ENCODE measurements at places on chromosomes 2 and 18.

DNA sequence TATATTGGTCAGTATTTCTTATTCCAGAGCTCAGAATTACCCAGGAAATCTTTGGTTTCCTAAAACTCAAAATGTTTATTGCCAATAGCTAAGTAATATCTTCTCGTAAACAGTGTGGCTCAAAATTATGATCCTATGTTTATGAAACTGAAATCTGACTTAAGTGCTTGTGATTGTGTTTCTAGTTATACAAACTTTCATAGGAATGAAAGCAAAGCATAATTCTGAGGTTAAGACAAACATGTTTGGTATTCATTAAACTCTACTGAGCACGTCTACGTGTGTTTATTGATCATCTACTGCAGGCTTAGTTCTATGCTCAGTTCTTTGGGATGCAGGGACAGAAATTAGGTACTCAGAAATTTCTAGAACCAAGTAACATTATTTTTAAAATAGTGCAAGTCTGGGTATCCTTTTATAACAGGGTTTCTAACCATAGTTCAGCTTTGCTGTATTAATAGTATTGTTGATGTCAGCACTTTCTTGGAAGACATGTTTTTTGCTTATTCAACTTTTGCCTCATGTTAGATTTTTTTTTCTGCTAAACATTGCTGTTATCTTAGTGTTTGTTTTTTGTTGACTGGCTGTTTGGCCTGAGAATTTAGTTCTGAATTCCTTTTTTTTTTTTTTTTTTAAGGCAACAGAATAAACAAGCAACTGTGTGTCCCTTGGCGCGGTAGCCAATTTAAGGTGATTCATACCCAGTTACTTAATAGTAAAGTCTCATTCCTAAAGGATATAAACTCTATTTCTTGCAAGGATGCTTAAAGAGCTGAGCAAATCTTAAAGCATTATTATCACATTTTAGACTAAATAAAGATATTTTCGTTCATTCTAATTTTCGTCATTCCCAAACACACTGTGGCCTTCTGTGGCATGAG, 31.3 kb downstream of the PTPRM start:
- no peak for DNase-seq

- no peak for DNase-seq
These were observed 2.5 kb downstream of the AGFG1 start for GRCh38 chr2:227474410-227474809.

DNA sequence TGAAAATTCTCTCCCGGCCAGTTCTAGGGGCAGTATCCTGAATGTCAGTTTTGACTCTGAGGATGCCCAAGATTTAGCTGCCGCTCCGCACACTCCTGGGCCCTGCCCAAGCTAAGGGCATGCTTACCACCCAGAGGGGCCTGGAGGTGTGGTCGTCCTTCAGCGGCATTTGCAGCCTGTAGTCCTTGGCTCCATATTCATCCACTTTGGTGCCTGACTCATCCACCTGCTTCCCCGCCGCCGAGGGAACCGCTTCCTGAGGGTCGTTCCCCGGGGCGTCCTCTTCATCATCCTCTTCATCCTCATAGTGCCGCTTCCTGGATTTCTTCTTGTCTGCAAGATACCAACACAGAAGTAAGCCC, 577 bp downstream of the ERCC3 start:
- DNase-seq, result no peak

- no peak for DNase-seq
These were observed 57.4 kb downstream of the SPP2 start for GRCh38 chr2:234107861-234108260.

DNA sequence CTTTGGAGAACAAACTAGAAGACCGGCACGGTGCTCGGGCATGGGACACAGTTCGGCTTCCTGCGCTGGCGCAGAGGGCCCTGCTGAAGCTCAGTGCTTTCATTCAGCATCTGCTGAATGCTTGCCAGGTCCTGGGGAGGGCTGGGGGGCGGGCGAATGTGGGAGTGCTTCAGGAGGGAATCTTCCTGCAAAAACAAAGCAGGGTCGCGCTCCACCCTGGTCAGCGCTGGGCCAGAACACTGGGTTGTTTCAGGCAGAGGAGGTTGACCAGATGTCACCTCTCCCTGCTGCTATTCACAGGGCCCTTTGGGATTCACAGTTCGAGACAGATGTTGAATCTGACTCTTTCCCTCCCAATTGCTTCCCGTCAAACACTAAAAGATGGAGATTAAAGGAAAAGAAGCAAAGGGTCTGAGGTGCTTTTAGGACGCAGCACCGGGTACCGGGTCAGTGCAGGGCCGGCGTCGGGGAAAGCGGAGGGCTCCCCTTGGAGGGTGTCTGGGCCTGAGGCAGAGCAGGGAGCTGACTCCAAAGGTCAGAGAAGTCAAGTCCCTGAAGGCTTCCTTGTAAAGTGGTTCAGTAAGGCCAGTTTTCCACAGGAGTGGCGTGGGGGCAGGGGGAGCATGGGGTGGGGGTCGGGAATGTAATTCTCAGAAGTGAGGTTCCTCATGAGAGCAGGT, 82.1 kb upstream of the PXDN start:
- DNase-seq, result no peak

DNA sequence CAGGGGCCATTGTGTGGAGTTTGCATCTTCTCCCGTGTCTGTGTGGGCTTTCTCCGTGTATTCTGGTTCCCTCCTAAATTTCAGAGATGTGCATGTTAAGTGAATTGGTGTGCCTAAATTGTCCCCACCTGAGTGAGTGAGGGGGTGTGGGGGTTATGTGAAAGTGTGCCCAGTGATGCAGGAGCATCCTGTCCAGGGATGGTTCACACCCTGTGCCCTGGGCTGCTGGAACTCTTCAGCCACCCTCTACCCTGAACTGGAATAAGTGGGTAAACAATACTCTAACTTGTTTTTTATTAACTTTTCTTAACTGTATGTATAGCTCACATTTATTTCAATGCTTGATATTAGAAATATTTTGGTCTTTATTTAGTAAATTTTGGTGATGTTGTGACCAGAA, 56.0 kb downstream of the UBE2E3 start:
- no peak for DNase-seq

DNA sequence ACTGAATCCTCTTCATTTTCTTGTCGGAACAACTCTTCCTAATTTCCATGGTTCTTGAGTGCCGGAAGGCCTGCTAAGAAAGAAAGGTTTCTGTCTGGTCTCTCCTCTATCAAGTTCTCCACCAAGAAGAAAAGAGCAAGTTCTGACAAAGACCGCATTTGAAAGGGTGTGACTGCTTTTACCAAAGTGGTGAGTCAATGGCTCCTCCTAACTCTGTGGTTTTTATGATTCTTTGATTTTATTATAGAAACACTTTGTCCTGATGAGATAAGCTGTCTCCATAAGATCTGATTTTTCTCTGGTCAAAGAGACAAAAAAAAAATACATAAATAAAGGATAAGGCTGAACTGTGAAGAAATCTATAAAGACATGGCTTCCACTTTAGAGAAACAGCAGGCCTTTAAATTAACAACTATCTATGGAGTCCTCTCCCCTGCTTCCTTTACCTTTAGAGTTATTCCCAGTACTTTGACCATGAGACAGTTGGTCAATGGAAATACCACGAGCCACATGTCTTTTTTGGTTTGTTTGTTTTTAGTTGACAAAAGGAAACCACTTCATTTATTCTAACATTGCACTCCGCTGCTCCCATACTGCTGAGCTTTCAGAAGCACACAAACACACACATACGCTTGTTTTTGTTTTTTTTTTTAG, 67.7 kb downstream of the REL start:
- no peak for DNase-seq

DNA sequence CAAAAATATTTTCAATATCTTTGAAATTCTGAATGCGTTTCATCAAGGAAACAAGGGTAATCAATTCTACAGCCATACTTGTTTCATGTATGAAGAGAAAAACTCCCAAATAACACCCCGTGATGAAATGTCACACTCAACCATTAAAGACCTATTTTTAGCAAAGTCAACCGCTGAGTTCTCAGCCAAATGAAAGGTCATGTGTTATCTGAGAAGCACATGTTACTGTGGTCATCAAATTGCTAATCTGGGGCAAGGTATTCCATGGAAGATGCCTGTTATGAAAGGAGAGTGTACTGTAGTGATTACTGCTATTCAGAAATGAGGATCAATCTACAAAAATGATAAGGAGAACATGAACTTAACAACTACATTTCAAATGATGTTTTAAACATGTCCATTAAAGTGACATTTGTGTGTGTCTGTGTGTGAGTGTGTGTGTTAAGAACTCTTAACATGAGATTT, 126.7 kb downstream of the BCL2 start:
- DNase-seq, result no peak

GRCh38 chr2:129813404-129813803, 166.1 kb upstream of the RAB6C start:
- no peak for DNase-seq

DNA sequence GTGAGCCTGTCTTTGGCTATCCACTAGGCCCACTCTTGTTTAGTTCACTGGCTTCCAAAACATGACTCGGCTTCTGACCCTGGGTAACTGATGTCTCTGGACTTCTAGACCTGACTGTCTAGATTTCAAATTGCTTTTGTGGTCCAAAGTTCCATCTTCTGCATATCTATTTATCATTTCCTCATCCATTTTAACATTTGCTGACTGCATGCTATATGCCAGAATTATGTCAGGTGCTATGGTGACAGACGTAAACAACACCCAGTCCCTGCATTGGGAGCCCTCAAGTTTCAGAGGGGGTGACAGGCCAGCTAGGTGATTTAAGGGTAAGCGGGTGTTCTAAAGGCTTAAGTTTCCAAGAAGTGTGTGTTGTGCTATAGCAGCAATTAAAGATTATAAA, 140.9 kb downstream of the PIEZO2 start:
- no peak for DNase-seq

- no peak for DNase-seq
These were observed 8.0 kb downstream of the CHST10 start for GRCh38 chr2:100409461-100409860.

GRCh38 chr2:202771336-202771735, 100.2 kb downstream of the ICA1L start:
- no peak for DNase-seq

DNA sequence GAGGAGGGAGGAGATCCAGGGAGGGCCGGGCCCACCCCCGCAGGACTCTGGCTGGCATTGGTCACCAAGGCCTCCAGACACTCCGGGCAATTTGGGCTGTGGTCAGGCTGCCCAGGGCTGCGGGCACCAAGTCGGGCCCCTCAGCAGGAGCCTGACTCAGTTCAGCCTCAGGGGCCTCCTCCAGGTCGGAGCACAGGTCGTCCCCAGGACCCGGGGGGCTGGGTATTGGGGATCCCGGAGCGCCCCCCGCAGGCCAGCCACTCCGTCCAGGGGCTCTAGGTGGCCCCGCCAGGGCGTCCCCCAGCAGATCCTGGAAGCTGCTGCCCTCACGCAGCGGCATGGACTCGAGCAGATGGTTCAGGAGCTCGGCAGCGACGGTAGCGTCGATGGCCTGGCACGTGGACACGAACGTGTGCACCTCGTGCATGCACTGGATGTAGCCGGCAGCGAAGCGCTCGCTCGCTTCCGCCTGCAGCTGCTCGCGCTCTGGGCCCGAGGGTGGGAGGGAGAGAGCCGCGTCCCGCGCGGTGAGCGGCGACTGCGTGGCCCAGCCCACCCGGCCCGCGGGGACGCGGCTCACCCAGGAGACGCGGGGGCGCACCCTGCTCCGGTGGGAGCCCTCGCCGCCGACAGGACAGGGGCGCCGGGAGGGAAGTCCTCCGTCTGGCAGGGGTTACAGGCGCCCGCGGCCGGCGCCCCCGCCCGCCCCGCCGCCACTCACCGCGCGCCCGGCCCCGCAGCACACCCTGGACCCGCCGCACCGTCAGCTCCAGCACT, 884 bp downstream of the HES6 start:
- no peak for DNase-seq
